Stimulated activated CD8-positive, alpha-beta memory T cell treated with anti-CD3 and anti-CD28 coated beads, Interleukin-4, amount 100 ng/mL, for 48 hours (primary cell): ENCODE measurements at places on chromosomes 11 and 22.

DNA sequence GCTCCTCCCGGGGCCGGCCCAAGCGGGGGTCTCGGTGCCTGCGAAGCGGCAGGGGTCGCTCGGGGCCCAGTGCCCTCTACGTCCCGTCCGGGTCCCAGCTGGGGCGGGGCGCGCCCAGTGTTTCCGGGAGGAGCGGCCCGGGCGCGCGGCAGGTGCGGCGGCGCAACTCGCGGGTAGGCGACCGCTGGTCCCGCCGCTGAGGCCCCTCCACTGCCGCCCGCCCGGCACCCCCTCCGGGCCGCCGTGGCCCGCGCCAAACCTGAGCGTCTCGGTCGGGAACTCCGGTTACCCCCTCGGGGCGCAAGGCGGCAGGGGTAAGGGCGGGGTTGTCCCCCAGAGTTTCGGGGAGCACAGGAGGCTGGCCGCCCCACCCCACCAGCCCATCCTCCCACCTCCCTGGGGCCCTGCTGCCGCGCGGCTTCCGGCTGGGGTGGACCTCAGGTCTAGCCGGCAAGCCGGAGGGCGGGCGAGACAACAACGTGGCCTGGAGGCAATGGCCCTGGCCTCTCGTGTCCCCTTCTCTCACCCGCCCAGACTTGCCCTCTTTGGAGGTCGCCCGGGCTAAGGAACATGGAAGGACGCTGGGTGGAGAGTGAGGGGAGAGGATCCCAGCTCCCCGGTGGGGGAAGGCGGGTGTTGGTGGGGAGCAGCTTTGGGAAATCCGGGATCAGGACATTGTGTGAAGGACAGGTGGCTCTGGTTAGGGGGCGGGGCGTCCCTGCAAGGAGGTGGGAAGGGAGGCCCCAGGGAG, 398 bp upstream of the CRACR2B start:
- no peak for DNase-seq

GRCh38 chr11:4181782-4182721, 87.5 kb downstream of the RRM1 start:
- peak; percentile 63 for DNase-seq

DNA sequence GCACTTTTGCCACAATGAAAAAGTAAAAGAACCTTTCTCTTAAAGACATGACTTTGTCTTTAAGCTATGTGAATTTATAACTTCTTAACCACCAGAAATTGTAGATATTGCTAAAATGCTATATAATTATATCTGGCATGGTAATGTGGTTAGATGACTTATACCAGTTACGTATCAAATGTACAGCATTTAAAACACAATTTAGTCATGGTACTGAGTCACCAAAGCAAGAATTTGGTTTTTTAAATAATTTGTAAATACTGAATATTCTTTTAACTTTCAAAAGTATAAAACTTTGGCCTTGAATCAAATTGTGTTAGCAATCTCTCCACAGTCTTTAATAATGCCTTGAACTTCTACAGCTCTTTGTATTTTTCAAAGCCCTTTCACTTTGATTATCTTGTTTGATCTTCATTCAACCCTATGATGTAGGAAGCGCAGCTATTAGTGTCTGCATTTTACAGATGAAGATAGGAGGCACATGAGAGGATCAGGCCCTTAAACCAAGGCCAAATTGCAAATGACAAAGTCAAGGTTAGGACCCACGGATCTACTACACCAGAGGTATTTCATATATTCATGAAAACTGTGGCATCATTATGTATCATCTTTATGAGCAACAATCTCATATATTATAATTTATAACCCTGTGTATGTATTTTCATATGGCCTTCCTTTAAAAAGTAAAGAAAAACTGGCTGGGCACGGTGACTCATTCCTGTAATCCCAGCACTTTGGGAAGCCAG, 4.4 kb upstream of the SYTL2 start:
- DNase-seq = no peak

DNA sequence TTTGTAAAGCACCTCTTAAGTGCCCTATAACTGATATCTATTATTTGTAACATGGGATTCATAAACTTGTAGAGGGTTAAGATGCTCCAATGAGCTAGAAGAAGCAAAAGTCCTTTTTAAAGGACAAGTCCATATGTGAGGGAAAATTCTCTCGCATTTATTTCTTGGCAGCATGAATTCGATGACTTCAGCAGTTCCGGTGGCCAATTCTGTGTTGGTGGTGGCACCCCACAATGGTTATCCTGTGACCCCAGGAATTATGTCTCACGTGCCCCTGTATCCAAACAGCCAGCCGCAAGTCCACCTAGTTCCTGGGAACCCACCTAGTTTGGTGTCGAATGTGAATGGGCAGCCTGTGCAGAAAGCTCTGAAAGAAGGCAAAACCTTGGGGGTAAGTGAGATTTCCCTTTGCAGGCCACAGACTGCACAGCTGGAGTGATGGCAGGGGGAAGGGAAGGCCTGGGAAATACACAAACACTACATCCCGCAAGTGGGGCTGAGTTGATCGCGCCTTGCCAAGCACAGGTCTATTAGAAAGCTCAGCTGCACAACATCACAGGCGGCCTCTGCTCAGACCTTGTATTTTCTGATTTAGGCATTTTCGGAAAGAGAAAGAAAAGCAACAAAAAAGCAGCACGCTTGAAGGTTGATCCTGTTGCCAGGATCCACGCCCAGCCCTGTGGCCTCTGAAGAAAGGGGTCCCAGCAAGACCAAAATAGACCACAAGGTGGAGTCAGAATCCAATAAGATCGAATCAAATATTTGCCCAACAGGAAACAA, 1.5 kb downstream of the MS4A8 start:
- no peak for DNase-seq

DNA sequence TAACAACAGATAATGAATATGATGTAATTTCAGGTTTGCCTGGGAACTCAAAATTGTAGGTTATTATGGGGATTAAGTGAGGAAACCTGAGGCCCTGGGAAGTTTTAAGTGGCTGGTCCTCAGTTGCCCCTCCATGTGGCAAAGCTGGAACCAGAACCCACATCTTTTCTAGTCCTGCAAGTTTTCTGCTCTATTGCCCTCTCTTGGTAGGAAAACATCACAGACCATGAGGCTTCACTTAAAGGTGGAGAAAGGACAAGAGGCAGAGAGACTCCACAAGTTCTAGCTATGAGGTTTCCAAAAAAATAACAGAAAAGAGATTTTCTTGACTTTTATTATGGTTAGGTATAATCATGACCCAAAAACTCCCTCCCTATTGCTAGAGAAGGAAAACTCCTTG, 115.5 kb upstream of the DDI1 start:
- DNase-seq = no peak

DNA sequence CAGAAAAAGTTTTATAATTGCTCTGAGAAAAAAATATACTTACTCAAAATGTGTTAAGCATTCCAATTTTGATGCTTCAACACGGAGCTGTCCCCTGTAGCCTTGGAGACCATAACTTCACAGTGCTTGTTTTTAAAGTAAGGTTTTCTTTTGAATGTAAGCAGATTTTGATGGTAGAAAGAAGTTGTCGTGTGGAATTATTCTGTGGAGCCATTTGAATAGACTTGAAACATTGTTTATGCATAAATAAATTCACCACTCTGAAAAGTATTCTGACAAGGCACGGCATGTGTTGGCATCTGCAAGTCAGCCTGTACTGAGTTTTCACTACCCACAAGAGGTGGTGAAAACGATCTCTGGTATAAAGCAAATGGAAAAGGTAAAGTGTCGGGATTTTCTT, 115.5 kb downstream of the UVRAG start:
- no peak for DNase-seq

- no peak for DNase-seq
Observed at GRCh38 chr22:28883657-28883916, 215 bp downstream of the ZNRF3 start.

DNA sequence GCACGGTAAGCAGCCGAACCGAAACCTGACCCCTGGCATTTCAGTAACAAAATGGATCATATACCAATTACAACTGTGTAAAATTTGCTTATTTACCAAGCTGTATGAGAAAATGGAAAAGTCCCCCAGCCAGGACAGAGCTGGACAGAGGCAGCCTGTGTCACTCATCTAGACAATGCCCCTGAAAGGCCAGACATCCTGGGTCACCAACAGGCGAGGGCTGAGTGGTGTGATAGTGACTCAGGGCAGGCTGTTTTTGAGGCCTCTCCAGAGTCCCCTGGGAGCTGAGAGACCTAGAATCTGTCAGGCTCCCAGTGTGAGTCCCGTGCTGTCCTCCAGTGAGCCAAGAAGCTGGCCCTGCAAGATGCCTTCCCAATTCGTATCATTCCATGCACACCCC, 680.4 kb downstream of the TBC1D22A start:
- DNase-seq = no peak

- DNase-seq = no peak
Observed at GRCh38 chr11:64746486-64746885, 2.5 kb upstream of the RASGRP2 start.

- DNase-seq = no peak
Observed at GRCh38 chr22:19916941-19917340, 24.6 kb upstream of the COMT start.

DNA sequence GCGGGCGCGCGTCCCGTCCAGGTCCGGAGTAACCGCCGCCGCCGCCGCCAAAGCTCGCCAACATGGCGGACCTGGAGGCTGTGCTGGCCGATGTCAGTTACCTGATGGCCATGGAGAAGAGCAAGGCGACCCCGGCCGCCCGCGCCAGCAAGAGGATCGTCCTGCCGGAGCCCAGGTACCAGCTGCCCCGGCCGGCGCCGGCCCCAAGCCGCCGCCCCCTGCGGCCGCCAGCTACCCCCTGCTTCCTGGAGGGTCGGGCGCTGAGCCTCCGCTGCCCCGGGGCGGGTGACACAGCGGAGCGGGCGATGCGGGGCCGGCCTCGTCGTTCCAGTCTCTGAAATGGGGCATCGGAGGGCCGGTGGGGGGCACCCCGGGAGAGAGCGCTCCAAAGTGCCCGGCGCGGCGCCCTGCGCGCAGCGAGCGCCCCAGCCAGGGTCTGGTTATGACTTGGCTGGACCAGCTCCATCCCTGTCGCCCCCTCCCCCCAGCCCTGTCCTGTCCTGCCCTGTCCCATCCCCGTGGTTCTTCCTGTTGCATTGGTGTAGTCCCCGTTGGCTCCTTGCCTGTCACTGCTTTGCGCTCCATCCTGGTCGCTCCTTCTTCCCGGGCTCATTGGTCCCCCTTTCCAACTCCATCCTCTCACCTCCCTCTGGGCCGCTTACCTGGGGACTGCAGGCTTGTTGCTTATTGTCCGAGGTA, 653 bp downstream of the GRK3 start:
- peak; percentile 53 for DNase-seq

DNA sequence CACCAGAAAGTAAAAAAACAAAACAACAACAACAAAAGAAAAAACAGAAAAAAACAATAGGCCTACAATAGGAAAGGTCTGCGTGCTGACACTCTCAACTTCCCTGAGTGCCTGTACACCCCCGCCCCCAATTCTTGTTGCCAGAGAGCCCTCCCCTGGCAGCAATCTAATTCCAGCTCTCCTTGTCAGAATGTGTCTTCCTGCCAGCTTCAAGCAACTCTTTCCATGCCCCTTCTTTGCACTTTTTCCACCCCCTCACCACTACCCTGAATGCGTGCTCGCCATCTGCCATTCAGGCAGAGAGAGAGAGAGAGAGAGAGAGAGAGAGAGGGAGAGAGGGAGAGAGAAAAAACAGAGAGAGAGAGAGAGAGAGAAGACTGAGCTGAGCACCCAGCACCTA, 245.0 kb downstream of the KIRREL3 start:
- DNase-seq = no peak

DNA sequence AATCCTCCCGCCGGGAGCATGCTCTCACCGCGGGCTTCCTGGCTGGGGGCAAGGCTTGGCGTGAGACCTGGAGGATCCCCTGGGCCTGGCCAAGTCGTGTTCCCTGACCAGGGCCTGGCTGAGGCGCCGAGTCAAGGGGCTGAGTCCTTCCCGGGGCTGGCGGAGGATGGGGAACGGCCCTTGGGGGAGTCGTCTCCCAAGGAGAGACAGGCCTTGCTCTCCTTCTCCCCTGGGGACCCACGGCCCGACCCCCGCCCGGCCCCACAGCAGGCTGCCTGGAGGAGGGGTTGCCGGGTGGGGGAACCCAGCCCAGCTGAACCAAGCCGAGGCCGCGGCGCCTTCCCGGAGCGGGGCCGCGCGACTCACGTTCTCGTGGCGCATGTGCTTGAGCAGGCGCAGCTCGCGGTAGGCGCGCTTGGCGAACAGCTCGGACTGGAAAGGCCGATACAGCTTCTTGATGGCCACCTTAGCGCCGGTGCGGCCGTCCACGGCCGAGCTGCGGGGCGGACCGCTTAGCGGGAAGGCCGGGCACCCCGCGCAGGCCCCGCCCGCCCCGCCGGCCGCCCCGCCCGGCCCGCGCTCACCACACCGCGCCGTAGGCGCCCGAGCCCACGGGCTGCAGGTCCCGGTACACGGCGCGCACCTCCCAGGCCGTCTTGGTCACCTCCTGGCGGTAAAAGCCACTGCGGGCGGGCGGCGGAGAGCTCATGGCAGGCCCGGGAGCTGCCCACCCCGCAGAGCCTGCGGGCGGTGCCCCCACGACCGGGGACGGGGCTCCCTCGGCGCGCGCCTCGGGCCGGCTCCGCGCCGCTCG, 475 bp downstream of the MAPK12 start:
- DNase-seq = peak; percentile 63

DNA sequence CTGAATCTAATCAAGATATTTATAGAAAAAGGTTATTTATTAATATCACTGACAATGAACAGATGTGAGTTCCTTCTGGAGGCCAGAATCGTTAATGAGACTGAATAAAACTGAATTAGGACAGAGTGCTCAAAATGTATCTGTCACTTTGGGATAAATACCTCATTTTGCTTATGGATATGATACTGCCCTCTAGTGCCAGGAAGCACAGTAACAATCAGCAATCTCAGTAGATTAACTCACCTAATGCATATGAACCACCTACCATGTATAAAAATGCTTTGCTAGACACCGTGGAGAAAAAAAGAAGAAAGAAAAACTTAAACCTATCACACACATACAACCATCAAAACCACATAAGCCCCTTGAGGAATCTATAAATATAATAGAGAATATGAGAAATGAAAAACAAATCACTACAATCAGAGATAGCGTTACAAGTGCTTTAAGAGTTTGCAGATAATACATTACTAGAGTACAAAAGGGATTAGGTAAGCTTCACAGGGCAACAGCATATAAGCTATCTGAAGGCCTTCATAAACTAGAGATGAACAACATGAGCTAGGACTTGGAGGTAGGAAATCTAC, 117.4 kb downstream of the SGSM3 start:
- no peak for DNase-seq

DNA sequence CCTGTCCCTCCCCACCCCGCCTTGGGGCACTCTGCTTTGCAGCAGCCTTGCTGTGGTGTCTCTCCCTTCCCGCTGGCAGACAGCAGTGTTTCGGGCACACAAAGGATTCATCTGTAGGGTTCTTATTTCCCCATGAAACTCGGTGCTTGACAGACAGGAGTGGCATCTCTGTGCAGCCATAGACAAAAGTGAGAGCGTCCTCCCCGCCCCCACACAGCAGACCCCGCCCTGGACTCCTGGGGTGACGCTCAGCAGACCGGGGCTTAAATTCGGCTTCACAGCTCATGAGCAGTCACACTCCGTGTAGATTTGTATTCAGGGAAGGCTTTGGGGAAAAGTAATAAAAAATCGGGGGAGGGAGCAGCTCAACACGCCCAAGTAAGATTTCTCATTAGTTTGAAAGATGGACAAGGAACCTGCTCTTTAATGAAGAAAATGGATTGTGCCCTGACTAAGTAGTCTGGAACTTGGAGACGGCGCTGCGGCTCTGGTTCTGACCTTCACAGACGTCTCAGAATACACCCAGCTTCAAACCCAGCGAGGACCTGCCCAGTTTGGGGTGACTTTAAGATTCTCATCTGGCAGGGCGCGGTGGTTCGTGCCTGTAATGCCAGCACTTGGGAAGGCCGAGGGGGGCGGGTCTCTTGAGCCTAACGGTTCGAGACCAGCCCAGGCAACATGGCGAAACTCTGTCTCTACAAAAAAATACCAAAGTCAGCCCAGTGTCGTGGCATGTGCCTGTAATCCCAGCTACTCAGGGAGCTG, 136.0 kb downstream of the CACNA1I start:
- DNase-seq = no peak

GRCh38 chr22:24325105-24325757, 54.6 kb downstream of the SPECC1L start:
- DNase-seq = no peak
